MV-4-11 (cell line): ENCODE measurements at places on chromosomes 4 and X.
A peak's percentile ranks its signal among the peaks of the same experiment; 100 is the strongest.

GRCh38 chrX:63525491-63525890 is 174.4 kb upstream of the SPIN4 start:
- DNase-seq = no peak

GRCh38 chr4:5921981-5922380 is 29.1 kb upstream of the CRMP1 start:
- no peak for DNase-seq

- DNase-seq = peak; percentile 11
Measured at GRCh38 chrX:14802943-14803710, 69.7 kb downstream of the FANCB start.

GRCh38 chr4:156295676-156296195 is 342.1 kb upstream of the CTSO start:
- peak; percentile 25 for DNase-seq

DNA sequence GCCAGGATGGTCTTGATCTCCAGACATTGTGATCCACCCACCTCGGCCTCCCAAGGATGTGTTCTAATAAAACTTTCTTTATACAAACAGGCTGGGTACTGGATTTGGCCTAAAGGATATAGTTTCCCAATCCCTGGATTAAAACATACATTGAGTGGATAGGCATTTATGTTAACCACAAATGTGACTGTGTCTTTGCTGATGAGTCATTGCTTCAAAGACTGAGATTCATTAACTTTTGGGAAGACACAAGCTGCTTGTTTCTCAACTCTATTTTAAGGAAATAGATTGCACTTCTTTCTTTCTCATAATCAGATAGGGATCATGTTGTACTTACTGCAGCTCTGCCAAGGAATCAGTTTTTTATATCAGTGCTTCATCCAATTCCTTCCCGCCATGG is 131.3 kb upstream of the AGA start:
- peak; percentile 49 for DNase-seq

GRCh38 chr4:150909116-150909515 is 106.0 kb downstream of the LRBA start:
- no peak for DNase-seq

- no peak for DNase-seq
Measured at GRCh38 chrX:6026980-6027379, 201.7 kb downstream of the NLGN4X start.

DNA sequence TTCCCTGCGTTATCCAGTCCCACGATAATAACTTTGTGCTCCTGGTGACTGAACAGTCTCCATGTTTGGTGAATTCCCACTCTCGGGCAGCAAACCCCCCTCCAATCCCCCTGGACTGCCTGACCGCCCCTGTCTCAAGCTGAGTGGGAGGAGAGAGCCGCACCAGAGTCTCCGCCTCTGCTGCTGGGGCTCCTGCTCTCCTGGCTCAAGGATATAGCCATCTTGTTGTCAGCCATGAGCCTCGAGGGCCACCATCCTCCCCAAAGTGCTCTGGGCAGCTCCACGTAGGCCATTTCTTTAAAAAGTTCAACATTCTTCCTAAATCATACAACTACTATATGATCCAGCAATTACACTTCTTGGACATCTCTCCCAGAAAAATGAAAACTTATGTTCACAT is 49.3 kb upstream of the PGRMC1 start:
- no peak for DNase-seq

DNA sequence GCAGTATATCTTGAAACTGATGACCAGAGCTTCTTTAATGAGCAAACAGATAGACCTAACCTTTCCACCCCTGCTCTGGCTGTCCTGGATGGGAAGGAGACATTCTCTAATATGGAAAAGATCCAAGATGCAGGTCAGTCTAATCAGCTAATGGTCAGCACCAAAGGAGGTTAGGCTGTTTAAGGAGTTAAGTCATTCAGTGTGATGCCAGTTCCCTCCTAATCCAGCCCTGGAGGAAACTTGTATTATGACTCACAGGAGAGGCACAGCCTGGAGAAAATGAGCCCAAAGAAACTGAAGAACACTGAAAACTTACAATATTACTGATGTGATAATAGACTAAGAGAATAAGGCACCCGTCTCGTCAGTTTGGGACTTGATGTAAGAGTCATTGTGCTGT is 323.0 kb downstream of the HNRNPD start:
- no peak for DNase-seq

- no peak for DNase-seq
Measured at GRCh38 chr4:30950737-30951136, 230.6 kb downstream of the PCDH7 start.

- peak; percentile 40 for DNase-seq
Measured at GRCh38 chr4:189656641-189657040, 284.0 kb upstream of the FRG1 start.

- DNase-seq = no peak
Measured at GRCh38 chrX:15191830-15192229, 78.1 kb downstream of the ASB9 start.

DNA sequence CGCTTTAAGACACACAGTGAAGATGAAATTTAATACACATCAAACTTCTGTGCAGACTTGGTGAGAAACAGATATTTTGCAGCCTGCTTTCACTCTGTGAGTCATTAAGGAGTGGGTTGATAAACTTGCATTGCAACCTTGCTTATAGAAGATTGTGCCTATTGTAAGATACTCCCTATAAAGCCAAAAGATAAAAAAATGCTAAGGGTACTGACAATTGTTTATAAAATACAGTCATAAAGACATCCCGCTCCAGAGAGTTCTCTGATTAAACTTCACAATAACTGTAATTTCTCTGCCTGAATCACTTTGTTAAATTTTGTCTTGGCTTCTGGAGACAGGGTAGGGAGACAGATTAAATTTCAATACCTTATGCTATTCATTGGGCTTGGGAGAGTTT is 49.1 kb downstream of the GALNT7 start:
- DNase-seq = no peak

- DNase-seq = no peak
Measured at GRCh38 chr4:20832826-20833225, 132.6 kb downstream of the PACRGL start.

GRCh38 chr4:6250235-6250983 is 19.2 kb upstream of the WFS1 start:
- DNase-seq = peak; percentile 36

DNA sequence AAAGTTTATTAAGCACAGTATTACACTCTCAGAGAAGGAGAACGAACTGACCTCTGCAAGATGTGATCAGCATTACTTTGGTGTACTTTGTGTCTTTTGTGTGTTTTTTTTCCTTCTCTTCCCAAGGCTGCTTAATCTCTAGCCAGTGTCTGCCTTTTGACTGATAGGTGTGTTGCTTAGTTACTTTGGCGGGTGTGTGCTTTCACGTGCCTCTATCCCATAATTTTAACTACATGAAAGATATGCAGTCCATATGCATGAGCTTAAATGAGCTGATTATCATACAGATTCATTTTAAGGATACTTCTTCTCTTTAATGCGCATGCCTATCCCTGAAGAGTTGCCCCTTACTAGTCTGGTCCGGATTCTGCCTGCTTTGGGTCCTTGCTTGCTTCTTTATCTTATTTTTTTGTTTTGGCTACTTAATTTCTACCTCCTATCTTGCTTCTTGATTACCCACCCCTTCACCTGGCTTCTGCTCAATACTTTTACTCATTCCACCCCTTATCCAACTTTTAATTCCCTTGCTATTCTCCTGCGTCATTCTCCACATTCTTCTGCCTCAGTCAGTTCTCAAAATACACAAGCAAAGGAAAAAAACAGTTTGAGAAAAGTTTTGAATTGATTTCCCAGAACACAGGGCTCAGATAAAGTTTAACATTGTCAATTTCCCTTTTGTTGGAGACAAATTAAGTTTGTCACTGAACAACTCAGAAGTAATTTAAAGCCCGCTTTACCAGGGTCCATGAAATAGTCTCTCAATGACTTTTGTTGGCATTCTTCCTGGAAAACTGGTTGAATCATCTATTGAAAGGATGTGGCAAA is 182.0 kb downstream of the TENT5D start:
- DNase-seq = no peak

GRCh38 chr4:163858515-163858914 is 364.0 kb downstream of the TMA16 start:
- peak; percentile 21 for DNase-seq

DNA sequence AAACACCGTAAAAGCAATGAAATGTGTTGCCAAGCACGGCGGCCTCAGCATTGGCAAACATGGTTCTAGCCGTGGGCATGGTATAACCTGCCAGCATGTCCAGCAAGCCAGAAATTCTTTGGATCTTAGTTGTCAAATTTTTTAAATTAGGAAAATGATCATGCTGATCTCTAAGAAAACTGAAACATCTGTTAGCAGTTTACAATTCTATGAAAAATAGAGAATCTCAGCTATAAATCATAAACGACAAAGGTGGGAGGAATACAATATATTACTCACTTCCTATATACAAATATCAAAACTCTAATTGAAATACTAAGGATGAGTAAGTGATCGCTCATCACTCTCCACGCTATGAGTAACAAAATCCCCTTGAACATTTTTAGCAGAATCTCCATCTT is 130.3 kb downstream of the ADGRA3 start:
- no peak for DNase-seq

- DNase-seq = no peak
Measured at GRCh38 chrX:134642386-134642785, 15.9 kb downstream of the PLAC1 start.

GRCh38 chr4:3199653-3200422 is 49.1 kb upstream of the MSANTD1 start:
- peak; percentile 56 for DNase-seq

GRCh38 chr4:38743866-38744265 is 38.9 kb downstream of the TLR10 start:
- peak; percentile 93 for DNase-seq

GRCh38 chr4:184267206-184267608 is 49.5 kb upstream of the ENPP6 start:
- no peak for DNase-seq

DNA sequence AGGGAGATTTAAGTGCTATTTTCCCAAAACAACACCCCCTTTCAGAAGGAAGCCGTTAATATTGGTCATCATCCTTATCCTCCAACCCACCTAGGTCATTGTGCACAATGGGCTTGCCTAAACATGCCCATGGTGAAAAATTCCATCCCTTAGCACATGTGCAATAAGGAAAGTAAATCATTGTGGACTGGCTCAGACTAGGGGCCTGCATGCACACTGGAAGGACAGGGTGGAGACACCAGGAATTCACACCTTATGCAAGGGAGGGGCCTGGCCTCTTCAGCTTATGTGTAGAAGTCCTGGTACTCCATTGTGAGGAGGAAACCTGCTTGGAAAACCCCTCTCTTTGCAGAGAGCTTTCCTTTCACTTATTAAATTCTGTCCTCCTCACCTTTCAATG is 311.4 kb upstream of the NDST4 start:
- no peak for DNase-seq

- no peak for DNase-seq
Measured at GRCh38 chr4:162347156-162347841, 183.5 kb upstream of the FSTL5 start.

- DNase-seq = no peak
Measured at GRCh38 chr4:88514557-88515511, 8.7 kb downstream of the PYURF start.

- DNase-seq = no peak
Measured at GRCh38 chrX:154531626-154532025, 15.0 kb downstream of the G6PD start.

- no peak for DNase-seq
Measured at GRCh38 chrX:17009856-17010625, 63.6 kb downstream of the REPS2 start.

GRCh38 chrX:47637546-47638195 is 7.9 kb upstream of the CFP start:
- DNase-seq = peak; percentile 67

DNA sequence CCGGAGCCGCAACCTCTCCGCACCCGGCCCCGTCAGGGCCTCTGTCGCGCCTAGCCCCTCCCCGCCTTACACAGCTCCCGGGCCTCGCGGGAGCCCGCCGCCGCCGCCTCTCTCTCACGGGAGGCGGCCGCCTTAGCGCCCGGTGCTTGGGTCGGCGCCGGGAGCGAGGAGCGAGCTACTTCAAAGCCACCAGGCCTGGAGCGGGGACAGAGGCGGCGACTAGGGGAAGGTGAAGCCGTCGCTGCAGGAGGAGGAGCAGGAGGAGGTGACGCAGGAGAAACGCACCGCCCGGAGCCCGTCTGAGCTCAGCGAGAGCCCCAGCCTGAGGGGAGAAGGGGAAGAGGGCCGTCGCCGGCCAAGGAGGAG is 250 bp downstream of the USP9X start:
- peak; percentile 29 for DNase-seq

DNA sequence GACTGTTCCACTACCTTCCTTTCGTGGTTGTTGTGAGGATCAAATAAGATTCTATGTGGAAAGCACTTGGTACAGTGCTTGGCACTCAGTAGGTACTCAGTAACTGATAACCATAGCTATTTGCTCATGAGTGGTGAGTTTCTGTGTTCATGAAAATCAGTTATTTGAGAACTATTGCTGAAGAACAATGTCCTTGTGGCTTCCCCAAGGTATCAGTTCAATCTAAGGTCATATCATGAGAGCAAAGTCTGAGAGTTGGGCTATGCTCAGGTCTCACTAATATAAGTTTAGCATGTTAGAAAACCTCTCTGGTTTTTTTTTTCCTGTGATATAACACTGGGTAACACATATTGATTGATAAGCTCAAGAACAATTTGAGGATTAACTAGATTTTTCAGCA is 147.8 kb downstream of the GRIA3 start:
- DNase-seq = no peak

DNA sequence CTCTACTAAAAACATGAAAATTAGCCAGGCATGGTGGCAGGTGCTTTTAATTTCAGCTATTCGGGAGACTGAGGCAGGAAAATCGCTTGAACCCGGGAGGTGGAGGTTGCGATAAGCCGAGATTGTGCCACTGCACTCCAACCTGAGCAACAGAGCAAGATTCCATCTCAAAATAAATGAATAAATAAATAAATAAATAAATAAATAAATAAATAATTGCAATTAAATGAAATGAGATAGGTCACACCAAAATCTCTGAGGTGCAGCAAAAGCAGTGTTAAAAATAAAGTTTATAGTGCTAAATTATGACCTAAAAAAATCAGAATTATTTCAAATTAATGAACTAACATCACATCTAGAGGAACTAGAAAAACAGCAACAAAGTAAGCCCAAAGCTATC is 13.6 kb upstream of the CYLC1 start:
- no peak for DNase-seq

GRCh38 chr4:3801931-3802550 is 35.9 kb downstream of the ADRA2C start:
- DNase-seq = no peak

GRCh38 chrX:27966492-27966891 is 14.8 kb downstream of the DCAF8L1 start:
- no peak for DNase-seq

DNA sequence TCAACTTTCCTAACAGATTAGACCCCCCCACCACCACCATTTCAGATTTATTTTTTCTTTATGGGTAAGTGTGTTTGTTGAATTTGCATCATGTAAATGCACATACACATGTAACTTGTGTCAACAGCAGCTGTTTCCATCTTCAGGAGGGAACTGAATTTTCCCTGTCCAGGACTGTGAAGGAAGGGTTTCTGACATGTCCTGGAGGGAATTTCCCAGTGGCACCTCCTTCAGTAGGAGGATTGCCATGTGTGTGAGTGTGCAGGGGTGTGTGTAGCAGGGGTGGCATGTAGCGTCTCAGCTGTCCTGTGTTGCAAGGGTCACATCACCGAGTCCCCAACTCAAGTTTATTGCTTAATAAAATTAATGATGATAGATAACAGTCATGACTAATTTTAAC is 19.7 kb downstream of the HERC6 start:
- peak; percentile 44 for DNase-seq
